ENCODE measurements at places on chromosomes 6 and 20.

- no peak for DNase-seq
Measured at GRCh38 chr6:21881969-21882465, 288.5 kb downstream of the SOX4 start.

GRCh38 chr6:17297271-17298080 lies 16.3 kb downstream of the RBM24 start:
- no peak for DNase-seq

- no peak for DNase-seq
Measured at GRCh38 chr6:37868447-37868825, 48.9 kb downstream of the ZFAND3 start.

DNA sequence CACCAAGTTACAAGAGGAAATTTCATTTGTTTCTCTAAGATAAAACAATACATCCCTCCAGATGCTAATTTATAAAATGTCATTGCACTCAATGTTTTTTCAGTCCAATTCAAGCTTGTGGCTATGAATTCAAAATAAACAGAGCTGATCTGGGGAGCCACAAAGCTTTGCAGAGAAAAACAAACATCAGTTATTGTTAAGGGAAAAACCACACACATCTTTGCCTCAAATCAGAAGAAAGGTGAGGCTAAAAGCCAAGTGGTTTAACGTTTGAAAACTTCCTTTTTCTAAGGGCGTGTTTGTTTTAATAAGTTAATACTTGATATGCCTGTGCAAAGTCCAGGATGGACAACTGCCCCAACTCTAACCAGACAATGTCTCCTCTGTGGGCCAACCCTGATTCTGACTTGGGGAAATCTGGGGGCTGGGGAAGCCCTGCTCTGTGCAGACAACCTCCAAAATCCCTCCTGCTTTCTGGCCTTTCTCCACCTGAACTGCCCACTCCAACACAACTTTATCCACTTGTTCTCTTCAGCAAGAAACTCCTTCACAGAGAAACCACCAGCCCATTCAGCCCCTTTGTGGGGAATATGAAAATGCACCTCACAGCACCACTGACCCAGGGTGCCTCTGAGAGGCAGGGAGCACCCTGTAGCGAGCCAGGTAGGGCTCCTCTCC lies 44.6 kb upstream of the NT5E start:
- DNase-seq, result no peak

GRCh38 chr6:170045981-170046667 lies 244.8 kb downstream of the DLL1 start:
- DNase-seq, result no peak

- no peak for DNase-seq
Measured at GRCh38 chr6:138094260-138094659, 13.0 kb downstream of the PERP start.

- DNase-seq, result no peak
Measured at GRCh38 chr6:1325461-1326309, 13.8 kb downstream of the FOXQ1 start.

DNA sequence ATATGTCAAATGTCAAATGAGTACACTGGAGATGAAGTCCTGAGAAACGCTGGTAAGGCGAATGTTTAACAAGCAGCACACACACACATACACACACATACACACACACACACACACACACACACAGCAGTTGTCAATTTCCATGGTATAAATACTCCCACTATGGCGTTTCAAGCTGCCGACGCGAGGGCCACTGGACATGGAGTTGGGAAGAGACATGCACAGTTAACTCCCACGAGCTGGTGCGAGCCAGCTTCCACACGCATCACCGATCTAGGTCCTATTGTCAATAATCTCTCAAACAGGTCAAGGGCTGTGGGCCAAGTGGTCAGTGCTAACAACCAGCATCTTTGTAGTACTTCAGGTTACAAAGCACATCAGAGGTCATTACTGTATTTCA lies 58.9 kb downstream of the TRERF1 start:
- DNase-seq, result peak; percentile 32

DNA sequence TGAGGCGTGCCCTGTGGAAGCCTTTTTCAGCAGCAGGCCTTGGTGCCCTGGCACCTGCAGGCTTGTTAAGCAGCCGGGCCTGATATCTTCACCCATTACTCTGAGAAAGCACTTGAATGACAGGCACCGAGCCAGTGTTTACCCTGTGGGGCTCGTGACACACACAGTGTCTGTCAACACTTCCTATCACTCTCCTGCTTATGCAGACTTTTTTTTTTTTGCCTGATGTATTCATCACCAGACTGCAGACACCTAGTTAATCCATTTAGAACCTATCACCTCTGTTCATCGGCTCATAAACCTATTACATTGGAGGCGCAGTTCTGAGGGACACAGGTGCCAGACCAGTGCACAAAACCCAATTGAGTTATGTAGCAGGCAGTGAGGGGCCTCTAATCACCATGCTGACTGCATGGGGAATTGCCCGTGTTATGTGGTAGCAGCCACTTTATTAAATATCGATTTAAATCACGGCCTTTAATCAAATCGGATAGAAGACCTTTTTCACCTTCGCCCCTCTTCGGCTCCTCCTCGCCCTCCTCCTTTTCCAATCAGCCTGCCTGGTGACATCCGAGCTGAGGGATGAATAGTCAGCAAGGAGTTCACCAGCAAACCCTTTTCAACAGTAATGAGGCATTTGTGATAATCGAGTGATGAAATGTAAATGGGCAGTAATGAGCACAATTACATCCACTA lies 962.9 kb upstream of the SLC35B3 start:
- DNase-seq, result no peak

- no peak for DNase-seq
Measured at GRCh38 chr20:35003211-35004031, 47.8 kb downstream of the MYH7B start.

- DNase-seq, result no peak
Measured at GRCh38 chr6:63098789-63099188, 112.5 kb upstream of the FKBP1C start.

GRCh38 chr20:34701405-34702085 lies 2.6 kb upstream of the TP53INP2 start:
- no peak for DNase-seq

- DNase-seq, result no peak
Measured at GRCh38 chr6:11851387-11851786, 72.8 kb upstream of the ADTRP start.

DNA sequence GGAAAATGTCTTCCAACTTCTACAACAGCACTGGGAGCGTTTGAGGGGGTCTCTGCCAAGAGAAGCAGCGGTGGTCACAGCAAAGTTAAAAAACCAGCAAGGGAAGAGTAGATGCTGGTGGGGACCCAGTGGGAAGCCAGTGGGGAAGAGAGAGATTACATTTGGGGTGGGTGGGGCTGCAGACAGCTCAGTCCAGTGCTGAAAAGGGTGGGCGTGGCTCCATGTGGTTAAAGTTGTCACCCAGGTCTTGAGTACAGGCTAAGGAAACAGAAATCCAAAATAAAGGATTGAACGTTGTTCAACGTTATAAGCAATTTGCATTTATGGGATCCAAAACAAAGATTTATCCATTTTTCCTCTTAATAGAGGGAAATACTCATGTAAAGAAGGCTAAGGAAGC lies 106.3 kb upstream of the LY86 start:
- no peak for DNase-seq

- DNase-seq, result peak; percentile 86
Measured at GRCh38 chr20:38343311-38344106, 2.8 kb upstream of the LBP start.

- peak; percentile 65 for DNase-seq
Measured at GRCh38 chr6:43021270-43022047, at the start of gene RRP36. Gene RRP36, plus strand, starts transcription at chr6:43021623. Its CDS starts 32 bp downstream, at chr6:43021655.

GRCh38 chr6:40689185-40689584 lies 102.0 kb upstream of the LRFN2 start:
- no peak for DNase-seq

DNA sequence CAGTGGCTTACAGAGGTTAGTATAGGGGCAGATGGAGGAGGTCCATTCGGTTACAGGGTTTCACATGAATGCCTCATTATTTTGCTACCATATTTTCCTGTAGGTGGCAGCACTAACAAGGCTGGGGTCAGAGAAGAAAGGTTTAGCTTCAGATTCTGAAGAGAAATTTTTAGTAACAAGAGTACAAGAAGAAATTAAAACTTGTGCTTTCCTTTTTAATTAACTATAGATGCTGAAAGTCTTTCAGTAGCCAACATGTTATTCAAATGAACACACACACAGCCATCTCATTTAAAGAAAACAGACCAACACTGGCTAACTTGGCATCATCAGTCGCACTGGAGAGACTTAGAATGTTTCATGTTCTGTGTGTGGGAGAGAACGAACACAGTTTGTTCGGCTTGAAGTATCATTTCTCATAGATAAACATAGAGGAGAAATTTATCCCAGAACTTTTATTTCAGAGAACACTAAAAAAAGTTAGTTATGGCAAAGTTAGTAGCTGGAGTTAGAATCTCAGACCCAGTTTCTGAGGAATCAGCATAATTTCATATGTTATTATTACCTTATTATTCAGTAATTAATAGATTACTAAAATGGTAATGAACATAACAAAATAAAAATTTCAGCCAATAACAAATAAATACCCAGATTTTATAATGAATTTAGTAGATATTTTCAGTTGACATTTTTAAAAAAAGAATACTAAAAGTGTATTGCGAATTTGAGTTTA lies 314.0 kb upstream of the RSPO3 start:
- peak; percentile 71 for DNase-seq

DNA sequence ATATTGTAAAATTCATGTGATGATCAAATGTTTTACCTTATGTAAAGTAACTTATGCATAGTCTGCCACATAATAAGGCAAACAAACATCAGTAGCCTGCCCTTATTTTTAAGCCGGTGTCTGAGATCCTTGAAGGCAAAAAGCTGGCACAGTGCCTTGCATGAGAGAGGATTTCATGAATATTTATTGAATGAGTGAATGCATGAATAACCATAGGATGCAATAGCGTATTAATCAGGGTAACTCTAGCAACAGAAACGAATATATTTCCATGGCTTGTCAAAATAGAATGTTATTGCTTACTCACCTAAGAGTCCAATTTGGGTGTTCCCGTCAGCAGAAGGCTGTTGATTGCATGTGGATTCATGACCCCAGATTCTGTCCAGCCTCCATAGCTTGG lies 34.9 kb downstream of the BTBD3 start:
- DNase-seq, result no peak

DNA sequence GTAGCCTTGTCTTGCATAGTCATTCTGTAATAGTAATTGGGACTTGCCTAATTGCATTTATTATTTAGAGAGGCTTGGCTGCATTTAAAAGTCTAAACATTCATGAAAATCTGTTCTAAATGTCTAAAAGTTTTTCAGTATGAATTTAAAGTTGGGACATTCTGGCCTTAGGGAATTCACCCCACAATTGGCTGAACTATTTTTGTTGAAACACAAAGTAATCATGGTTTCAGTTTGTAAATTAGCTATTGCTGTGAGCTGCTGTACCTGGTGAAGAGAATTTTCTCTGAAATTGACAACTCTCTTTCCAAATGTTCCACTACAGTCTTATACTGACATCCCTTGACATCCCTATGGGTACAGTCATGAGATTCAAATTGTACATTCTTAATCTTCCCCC lies 253.0 kb downstream of the FARS2 start:
- no peak for DNase-seq

DNA sequence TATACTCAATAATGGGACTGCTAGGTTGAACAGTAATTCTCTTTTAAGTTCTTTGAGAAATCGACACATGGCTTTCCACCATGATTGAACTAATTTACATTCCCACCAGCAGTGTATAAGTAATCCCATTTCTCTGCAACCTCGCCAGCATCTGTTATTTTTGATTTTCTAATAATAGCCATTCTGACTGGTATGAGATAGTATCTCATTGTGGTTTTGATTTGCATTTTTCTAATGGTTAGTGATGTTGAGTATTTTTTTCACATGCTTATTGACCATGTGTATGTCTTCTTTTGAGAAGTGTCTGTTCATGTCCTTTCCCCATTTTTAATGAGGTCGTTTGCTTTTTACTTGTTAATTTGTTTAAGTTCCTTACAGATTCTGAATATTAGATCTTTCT lies 66.5 kb downstream of the STK4 start:
- no peak for DNase-seq

GRCh38 chr20:53079828-53080686 lies 107.9 kb downstream of the TSHZ2 start:
- DNase-seq, result no peak

GRCh38 chr6:3446184-3446583 lies 10.7 kb downstream of the SLC22A23 start:
- no peak for DNase-seq

- DNase-seq, result no peak
Measured at GRCh38 chr6:139647016-139647415, 272.6 kb upstream of the CITED2 start.

- no peak for DNase-seq
Measured at GRCh38 chr6:82030761-82031503, 216.6 kb downstream of the IBTK start.

DNA sequence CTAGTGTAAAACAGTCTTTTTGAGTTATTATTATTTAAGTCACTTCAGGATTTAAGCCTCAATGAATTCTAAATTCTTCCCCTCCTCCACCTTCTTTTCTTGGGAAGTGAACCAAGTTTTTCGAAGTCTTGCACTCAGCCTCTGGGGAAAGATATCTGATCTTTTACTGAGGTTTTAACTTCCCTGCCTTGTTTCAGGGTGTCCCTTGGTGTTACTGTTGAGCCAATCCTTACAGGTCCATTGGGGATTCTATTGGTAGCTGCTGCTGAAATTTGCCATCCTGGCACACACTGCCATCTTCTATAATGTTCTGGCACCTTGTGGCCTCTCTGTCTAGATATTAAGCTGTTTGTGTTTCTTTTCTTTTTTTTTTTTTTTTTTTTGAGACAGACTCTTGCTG lies 31.7 kb downstream of the BEND6 start:
- no peak for DNase-seq

DNA sequence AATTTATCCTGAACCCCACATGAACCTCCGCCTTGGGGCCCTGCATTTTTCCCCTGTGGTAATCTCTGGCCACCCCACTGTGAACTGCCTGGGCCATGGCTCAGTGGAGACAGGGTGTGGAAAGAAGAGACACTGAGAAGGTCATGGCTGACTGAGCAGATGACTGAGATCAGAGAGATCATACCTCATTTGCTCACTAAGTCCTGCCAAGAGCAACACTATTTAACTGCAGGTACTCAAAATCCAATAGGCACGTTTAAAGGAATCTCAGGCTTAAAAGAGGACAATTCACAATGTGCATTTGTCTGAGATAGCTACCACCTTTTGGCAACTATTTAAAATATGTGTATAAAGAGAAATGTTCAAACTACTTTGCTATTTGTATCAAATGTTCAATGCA lies 305.0 kb downstream of the GMDS start:
- peak; percentile 55 for DNase-seq

- no peak for DNase-seq
Measured at GRCh38 chr6:70563530-70563929, 3.2 kb upstream of the SDHAF4 start.

DNA sequence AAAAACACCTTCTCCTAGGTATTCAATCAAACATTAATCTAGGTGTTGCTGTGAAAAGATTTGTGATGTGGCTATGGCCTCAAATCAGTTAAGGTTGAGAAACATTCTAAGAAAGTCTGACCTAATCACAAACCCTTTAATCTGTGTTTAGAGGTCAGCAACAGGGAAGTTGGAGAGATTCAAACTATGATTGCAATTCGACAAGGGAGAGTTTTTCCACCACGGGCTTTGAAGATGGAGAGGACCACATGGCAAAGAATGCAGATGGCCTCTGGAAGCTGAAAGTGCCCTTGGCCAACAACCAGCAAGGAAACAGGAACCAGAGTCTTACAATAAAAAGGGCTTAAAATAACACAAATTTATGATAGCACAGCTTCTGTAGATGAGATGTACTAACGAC lies 29.6 kb upstream of the LGSN start:
- DNase-seq, result no peak

GRCh38 chr6:138377844-138378243 lies at the start of gene SMIM28:
Gene SMIM28, plus strand, starts transcription at chr6:138377905. Its CDS starts 168 bp downstream, at chr6:138378073.
- no peak for DNase-seq

Measured in left kidney (tissue), 8 donors.